ENCODE measurements at places on chromosomes 4 and X. TPM values are rescaled to one million over a fixed set of nuclear protein-coding genes. Genes with fewer than 3 reads are reported as not detected.

- H3K4me1 ChIP-seq = no peaks in the 10 kb centered on the region
- no peak overlapping the region for H3K4me3 ChIP-seq
- no peak overlapping the region for H3K27ac ChIP-seq
- H3K36me3 ChIP-seq = no peaks in the 10 kb centered on the region
These were observed 154.5 kb upstream of the SLC4A4 start for GRCh38 chr4:71184195-71184781.

DNA sequence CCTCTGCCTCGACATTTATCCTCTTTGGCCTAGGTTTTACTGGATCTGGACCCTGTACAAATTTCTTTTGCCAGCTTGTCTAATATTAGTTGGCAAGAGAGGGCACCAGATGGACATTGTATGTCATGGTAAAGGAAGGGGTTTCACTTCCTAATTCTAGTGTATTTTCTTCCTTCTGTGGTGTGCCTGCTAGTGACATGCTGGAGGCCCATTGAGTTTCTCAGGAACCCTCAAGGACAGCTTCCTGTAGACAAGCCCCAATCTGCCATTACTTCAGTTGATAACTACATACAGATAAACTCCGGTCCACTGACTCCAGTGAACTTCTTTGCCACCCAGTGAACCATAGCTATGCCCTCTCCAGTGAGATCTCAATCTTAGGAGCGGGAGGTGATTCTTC is 116.9 kb downstream of the STPG2 start:
- H3K27ac ChIP-seq = no peak overlapping the region
- H3K27me3 ChIP-seq = no peaks in the 10 kb centered on the region
- no peak for DNase-seq

DNA sequence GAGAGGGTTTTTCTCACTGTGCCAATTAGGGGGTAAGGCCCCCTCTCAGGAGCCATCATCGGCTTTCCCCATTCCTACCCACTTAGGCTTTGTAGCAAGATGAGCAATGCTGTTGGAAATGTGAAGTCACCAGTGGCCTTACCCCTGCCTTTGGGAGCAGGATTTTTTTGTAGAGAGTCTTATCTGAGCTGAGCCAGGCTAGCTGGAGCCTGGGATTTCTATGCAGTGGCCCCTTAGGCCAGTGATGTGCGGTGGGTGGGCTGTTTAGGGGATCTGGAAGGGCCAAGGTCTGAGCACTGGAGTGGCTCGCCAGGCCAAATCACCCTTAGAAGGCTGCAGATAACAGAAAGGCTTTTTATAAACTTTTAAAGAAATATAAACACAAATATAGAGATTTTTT is 4.2 kb downstream of the CXorf65 start:
- H3K4me3 ChIP-seq = no peak overlapping the region
- no peak for DNase-seq
- H3K27me3 ChIP-seq = no peaks in the 10 kb centered on the region
- H3K36me3 ChIP-seq = peaks cover 10% of the 10 kb centered on the region
- peaks cover 9% of the 10 kb centered on the region for H3K4me1 ChIP-seq
- no peak overlapping the region for H3K27ac ChIP-seq

- H3K36me3 ChIP-seq = no peaks in the 10 kb centered on the region
- H3K4me1 ChIP-seq = no peaks in the 10 kb centered on the region
- no peak for DNase-seq
- no peaks in the 10 kb centered on the region for H3K27me3 ChIP-seq
- no peak overlapping the region for H3K4me3 ChIP-seq
- no peak overlapping the region for H3K27ac ChIP-seq
These were observed 57.1 kb downstream of the ENPEP start for GRCh38 chr4:110532901-110533589.

DNA sequence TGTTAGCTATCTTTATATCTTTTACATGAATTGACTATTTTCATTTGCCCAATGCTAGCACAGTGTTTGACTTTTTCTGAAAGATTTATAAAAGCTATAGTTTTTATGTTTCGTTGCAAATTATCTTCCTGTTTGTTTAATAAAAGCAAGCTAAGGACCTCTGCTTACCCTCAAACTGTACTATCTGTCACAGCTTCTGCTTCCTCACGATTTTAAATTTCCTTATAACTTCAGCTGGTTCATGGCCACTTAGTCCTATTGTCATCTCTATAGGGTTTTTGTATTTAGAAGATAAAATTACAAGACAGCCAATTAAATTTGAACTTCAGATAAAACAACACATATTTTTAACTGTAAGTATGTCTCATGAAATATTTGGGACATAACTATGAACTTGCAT is 494.0 kb downstream of the PDGFC start:
- no peak for DNase-seq
- H3K27ac ChIP-seq = no peak overlapping the region
- H3K27me3 ChIP-seq = no peaks in the 10 kb centered on the region
- no peaks in the 10 kb centered on the region for H3K4me1 ChIP-seq
- no peak overlapping the region for H3K4me3 ChIP-seq

The MGAT4D gene
- not detected for total RNA-seq

The SYNPO2 gene
- total RNA-seq = 1.1 TPM

The VCX gene
- not detected for total RNA-seq

The CSAG3 gene
- not detected for total RNA-seq

The AKAP4 gene
- total RNA-seq = not detected

The ASB9 gene
- not detected for total RNA-seq

The TAB3 gene
- total RNA-seq = 13.5 TPM
